ENCODE measurements at places on chromosomes 16 and 17. TPM values are rescaled to one million over a fixed set of nuclear protein-coding genes. Genes with fewer than 3 reads are reported as not detected.

DNA sequence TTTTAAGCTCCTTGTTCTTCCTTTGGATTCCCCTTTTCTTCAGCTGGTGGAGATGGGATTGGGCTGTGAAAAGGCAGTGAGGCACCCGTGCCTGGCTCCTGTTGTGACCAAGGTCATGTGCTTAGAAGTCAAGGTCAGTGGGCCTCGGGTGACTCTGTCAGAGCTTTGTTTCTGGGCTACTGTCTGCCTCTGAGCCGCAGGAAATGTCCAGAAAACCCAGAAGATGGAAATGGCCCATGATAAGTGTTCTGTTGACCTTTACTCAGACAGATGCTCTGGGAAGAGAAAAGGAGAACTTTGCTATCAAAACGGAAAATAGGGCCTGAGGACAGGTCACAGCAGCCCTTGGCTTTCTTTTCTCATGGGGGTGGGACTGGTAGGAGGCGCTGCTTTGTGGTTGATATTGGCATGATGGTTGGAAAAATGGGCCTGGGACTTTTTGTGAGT lies 2.9 kb downstream of the ABCC1 start:
- no peak for DNase-seq

GRCh38 chr17:65557349-65558310 lies 3.8 kb downstream of the AXIN2 start:
- DNase-seq: peak; percentile 67

DNA sequence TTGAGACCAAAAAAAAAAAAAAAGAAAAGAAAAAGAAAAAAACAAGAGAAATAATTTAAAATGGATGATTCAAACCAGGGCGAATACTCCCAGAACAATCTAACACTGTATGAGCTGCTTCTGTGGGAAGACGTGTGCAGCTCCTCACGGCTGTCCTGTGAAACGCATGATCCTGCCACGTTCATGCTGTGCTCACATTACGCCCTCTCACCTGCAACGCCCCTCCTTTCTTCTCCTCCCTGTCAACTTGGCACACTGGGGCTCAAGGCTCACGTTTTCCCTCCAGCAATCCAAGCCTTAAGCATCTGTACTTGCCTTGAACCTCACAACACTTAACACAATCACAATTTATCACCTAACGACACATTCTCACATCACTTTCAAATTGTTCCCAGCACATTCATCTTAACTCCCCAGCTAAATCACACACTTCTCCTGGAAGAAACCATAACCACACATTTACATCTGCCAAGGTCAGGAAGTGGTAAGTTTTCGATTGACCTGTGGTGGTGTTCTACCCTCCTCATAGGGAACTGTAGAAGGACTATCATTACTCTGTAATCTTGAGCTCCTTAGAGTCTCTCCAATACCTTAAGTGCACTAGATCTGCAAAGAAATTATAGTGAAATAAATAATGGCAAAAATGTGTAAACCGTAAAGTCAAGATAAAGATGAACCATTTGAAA lies 29.1 kb downstream of the MBTPS1 start:
- no peak for DNase-seq

GRCh38 chr16:30697264-30698138 lies 1.5 kb upstream of the SRCAP start:
- no peak for DNase-seq

GRCh38 chr16:66619534-66620428 lies 15.3 kb downstream of the CMTM3 start:
- DNase-seq: peak; percentile 51

GRCh38 chr17:17089796-17090641 lies 47.8 kb downstream of the MPRIP start:
- DNase-seq: no peak

DNA sequence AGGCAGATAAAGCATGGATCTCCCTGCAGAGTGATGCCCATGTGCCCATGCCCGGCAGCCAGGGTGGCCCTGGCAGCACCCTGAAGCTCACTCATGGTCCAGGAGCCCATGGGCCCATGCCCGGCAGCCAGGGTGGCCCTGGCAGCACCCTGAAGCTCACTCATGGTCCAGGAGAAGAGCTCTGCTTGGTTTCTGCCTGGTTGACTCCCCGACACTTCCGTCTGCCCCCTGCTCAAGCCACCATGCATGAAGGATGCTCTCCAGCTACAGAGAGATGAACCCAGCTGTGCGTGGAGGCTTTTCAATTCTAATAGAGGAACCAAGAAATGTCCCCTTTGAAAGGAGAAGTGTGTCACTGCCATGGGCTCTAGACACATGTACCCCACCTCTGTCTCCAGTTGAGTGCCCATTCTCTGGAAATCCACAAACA lies 8.7 kb downstream of the CCL17 start:
- DNase-seq: no peak

DNA sequence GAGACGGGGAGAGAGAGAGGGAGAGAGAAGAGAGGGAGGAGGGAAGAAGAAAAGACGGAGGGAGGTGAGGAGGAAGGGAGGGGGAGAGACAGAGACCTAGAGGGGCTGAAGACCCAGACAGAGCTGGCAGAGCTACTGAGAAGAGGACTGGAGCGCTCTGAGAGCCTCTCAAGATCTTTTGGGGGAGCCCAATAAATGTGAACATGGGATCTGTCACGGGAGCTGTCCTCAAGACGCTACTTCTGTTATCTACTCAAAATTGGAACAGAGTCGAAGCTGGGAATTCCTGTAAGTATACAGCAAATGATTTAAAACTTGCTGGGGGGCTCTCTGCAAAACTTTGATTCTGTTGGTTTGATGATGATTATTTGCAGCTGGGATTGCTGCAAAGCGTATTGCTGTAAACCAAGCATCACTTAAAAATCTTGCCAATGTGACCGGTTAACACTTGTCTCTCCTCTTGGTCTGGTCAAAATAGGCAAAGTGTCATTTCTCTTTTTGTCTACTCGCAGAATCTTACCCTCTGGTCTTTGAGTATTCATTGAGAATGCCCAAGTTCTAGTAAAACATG lies 344 bp downstream of the CNTNAP4 start:
- no peak for DNase-seq

DNA sequence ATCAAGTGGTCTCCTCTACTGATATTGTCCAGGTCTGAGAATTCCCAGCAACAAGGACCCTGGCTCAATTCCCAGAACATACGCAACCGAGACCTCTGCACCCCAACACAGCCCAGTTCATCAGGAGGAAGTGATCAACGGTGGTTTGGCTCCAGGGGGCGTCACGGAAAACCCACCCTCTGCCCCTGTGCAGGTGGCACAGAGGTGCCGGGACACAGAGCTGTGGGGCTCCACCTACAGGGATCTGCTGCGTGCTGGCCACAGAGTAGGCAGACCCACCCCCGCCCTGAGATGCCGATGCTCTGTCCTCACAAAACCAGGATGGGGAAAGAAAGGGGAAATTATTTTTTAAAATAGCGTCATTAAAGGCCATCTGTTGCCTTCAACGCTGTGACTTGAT lies 69.6 kb downstream of the LMF1 start:
- no peak for DNase-seq

GRCh38 chr17:78046923-78047322 lies 81.6 kb downstream of the TMC6 start:
- no peak for DNase-seq

GRCh38 chr17:10633738-10634379 lies 23.2 kb downstream of the MYH3 start:
- DNase-seq: no peak

DNA sequence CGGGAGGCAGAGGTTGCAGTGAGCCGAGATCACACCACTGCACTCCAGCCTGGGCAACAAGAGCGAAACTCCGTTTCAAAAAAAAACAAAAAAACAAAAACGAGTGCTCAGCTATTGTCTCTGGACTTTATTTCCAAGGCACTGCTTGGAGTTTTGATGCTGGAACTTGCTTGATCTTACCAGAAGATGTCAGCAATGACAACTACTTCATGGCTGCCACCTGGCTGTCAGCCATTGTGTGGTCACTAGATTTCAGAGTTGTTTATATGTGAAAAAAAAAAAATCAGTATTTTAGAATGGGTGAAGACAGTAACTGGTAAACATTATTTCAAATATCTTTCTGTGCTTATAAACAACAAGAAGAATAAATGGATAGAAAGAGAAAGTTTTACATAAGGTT lies 26.3 kb upstream of the OR4D1 start:
- peak; percentile 38 for DNase-seq

DNA sequence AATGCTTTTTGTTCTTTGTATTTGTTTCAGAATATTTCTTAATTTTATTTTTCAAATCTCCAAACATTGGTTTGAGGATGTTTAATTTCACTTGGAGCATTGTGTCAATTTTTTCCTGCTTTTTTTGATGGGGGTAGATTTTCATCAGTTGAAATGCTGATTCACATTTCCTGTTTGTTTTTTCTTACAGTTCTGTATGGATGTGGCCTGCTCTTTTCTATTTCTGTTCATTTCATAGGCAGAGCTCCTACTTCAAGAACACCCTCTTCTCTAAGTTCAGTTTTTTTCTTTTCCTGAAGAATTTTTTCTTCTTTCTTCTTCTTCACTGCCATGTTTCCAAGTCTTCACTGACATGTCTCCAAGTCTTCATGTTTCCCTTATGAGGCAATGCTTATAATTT lies 8.8 kb downstream of the MBTD1 start:
- no peak for DNase-seq

GRCh38 chr17:38879878-38880665 lies 10.2 kb downstream of the LASP1 start:
- peak; percentile 90 for DNase-seq

DNA sequence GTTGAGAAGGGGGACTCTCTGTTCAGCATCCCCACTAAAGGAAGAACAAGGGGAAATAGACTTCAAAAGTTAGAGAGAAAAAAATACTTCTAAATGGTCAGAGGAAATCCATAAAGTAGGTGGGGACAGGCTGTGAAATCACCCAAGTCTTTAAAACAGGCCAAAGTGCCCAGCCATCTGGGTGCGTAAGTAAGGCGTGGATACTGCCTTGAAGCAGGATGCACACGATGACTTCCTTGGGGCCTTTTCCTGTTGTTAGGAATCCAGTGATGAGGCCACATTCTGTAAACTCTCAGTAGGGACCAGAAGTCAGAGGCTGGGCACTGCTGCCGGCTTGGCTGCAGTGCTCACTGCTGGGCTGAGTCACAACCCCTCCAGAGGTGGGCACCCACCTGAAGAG lies 9.2 kb downstream of the AXIN2 start:
- DNase-seq: no peak

- DNase-seq: no peak
Observed at GRCh38 chr16:82807311-82807710, 180.5 kb downstream of the CDH13 start.

GRCh38 chr16:82425661-82426060 lies 201.1 kb upstream of the CDH13 start:
- DNase-seq: no peak

- no peak for DNase-seq
Observed at GRCh38 chr17:81196505-81197408, 26.0 kb downstream of the CEP131 start.

GRCh38 chr16:2250652-2251295 lies 613 bp downstream of the ECI1 start:
- DNase-seq: no peak

DNA sequence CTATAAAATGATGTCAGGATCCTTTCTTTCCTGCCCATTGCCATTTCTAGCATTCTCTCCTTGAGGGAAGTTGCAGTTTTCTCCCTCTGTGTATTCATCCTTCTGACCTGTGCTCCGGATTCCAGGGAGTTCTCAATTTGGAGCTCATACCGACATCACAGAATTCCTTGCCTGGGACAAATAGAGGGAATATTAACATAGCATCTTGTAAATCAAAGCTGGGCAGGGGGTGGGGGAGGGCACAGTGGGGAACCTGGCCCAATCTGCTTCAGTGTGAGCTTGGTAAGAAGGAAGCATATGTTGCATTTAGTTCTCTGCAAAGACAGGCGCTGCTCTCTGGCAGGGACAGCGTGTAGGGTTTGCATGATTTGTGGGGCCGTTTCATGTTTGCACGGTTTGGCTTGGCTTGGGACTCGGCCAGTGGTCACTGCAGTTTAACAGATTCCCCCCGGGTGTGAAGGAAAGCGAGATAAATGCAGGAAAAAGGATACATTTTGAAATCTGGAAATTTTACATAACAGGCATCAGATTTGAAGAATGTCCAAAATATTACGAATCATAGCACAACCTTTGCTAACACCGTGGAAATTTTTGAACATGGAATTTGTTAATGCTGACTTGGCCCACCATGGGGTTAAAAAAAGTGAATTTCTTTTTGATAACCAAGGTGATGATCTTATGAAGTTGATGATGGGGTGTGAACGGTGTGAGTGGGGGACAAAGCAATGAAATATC lies 178.0 kb downstream of the WWOX start:
- no peak for DNase-seq

- no peak for DNase-seq
Observed at GRCh38 chr17:82909322-82909904, 69.6 kb upstream of the ZNF750 start.

- no peak for DNase-seq
Observed at GRCh38 chr17:72931635-72932034, 160.9 kb downstream of the SLC39A11 start.

DNA sequence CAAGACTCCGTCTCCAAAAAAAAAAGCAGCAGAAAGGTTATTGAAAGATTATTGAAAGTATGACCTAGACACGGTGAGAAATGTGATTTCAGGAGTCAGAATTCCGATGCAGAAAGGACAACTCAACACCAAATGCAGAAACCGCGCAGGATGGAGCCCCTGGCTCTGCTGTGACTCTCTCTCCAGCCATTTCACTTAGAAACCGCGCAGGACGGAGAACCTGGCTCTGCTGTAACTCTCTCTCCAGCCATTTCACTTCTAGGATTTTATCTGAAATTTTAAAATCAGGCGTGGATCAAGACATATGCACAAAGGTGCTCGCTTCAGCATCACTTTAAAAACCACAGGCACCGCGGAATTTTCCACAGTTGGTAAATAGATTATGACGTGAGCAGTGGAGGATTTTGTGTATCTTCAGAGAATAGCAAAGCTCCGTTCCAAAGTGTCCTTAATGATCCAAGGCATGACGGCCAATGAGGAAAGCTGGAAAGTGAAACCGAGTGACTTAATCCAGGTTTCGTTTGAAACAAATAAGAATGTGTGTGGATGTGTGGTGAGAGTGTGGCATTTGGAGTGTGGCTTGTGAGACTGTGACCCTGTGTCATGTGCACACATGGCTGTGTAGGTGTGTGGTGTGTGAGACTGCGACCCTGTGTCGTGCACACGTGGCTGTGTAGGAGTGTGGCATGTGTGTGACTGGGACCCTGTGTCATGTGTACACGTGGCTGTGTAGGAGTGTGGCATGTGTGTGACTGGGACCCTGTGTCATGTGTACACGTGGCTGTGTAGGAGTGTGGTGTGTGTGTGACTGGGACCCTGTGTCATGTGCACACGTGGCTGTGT lies 9.5 kb downstream of the UTS2R start:
- DNase-seq: no peak

The BCAR1 gene
- total RNA-seq: 39.1 TPM

The KCNH4 gene
- under 0.01 TPM for total RNA-seq

The FOXO3B gene
- total RNA-seq: 5.8 TPM

The CHST4 gene
- 0.30 TPM for total RNA-seq

The IRX3 gene
- total RNA-seq: 6.5 TPM

The MYH8 gene
- total RNA-seq: not detected

The CCL2 gene
- 1,648 TPM for total RNA-seq

The TMEM100 gene
- total RNA-seq: 0.06 TPM

The HSD17B1 gene
- under 0.01 TPM for total RNA-seq

The NOXO1 gene
- total RNA-seq: not detected

The TERB1 gene
- not detected for total RNA-seq

The SYCE1L gene
- not detected for total RNA-seq

The CFAP52 gene
- total RNA-seq: not detected

The YBX2 gene
- total RNA-seq: 0.15 TPM

The RBFOX1 gene
- total RNA-seq: not detected

The HMOX2 gene
- total RNA-seq: 38.6 TPM

The ARL5C gene
- total RNA-seq: not detected

The APPBP2 gene
- 15.1 TPM for total RNA-seq

The ABCC12 gene
- total RNA-seq: not detected

The MRPS34 gene
- 201 TPM for total RNA-seq

The ZSCAN10 gene
- total RNA-seq: not detected
